CD4-positive, alpha-beta T cell treated with Interleukin-1 beta for 1 hour (primary cell): ENCODE measurements at places on chromosomes 5 and 9.

DNA sequence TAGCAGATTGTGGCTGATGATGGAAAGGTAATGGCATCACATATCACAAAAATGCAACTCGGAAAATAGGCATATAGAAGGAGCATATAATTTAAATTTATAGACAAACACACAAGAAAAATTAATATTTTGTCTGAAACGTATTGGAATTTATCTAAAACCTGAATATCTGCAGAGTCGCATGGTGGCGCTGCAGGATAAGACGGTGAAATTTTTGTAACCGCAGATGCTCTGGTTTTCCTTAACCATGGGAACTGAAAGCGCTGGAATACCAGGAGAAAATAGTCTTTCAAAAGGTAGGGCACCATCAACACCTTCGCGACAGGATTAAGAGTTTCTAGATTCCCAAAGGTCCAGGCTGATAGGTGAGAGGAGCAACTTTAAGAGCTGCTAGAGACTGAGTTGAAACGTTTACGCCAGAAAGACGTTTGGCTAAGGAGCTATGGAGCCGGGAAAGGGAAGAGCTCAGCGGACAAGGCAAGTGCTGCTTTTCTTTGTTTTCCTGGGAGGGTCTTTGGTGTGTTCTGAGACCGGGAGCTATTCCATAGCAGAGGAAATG, 11.0 kb upstream of the PCDHB15 start:
- DNase-seq: no peak

- no peak for DNase-seq
These were observed 51.4 kb downstream of the ROR2 start for GRCh38 chr9:91898451-91899218.

GRCh38 chr5:32794086-32794485, 83.0 kb downstream of the NPR3 start:
- DNase-seq: no peak

GRCh38 chr9:113501129-113501686, 37.7 kb downstream of the RGS3 start:
- no peak for DNase-seq

- no peak for DNase-seq
These were observed 20.4 kb downstream of the RPS23 start for GRCh38 chr5:82257729-82258128.

- DNase-seq: no peak
These were observed 7.0 kb downstream of the CSF2 start for GRCh38 chr5:132080595-132080994.

DNA sequence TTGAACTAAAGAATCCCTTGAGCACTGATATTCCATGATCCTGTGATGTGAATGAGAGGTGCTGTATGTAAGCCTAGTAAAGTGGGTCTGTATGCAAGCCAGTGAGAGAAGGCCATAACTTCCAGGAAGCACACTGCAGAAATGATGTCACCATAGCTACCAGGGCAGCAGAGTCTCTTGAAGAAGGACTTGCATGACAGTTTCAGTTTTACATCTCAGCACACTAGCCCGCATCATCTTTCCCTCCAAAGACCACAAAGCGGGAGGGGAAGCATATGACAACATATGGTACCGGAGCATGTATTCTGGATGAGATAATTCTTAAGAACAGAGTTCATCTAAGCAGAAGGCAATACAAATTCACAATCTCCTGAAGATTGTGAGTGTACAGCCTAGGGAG, 37.6 kb upstream of the MAST4 start:
- no peak for DNase-seq

DNA sequence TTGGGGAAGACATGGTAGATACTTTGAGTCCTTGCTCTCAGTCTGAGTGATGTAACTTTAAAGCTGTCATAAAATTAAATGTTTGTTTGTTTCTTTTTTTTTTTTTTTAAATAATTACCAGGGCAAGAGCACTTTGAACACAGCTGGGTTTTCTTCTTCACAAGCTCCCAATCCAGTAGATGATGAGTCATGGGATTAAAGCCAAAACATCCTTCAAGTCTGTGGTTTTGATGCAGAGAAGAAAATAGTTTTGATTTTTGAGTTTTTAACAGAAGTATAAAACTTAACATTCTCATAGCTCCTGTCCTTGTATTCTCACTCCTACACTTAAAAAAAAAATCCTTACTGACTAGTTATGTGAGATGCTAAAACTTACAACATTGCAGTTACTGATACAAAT, 34.8 kb upstream of the IL31RA start:
- DNase-seq: no peak

- DNase-seq: no peak
These were observed 105.0 kb downstream of the ACER2 start for GRCh38 chr9:19513671-19514275.
